ENCODE measurements at places on chromosomes 2 and 18.

DNA sequence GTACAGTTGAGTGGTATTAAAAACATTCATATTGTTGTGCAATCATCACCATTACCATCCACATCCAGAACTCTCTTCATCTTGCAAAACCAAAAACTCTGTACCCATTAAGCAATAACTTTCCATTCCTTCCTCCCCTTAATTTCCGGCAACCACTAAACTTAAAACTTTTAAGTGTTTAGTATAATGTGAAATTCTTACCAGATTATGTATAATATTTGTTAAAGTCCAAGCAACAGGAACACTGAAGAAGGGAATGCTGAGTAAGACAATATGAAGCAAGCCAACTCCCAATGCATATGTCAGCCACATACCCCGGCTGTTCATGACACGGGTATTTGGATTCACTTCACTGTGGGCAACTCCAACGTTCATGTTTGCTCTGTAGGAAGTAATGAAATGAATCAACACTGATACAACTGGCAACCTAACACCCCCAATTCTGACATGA lies 1.9 kb downstream of the ORMDL1 start:
- DNase-seq = no peak

GRCh38 chr2:148888003-148888501 lies 13.0 kb downstream of the KIF5C start:
- DNase-seq = no peak

GRCh38 chr2:226782092-226782713 lies 17.4 kb downstream of the IRS1 start:
- no peak for DNase-seq

- no peak for DNase-seq
Observed at GRCh38 chr2:195533771-195534642, 123.0 kb upstream of the SLC39A10 start.

DNA sequence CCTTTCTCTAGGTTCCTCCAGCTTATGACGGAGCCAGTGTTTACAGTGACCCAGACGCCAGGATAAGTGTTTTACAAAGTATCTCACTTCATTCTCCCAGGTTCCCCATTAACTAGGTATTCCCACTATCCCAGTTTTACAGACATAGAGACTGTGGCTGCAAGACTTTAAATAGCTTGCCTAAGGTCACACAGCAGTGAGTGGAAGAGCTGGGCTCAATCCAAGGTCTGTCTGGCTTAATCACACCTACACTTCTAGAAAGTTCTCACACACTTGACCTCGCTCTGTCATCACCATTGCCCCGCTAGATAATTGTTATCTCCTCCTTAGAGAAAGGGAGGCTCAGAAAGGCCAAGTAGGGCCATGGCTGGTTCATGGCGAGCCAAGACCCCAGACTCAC lies 110.2 kb downstream of the ANTXR1 start:
- DNase-seq = no peak

DNA sequence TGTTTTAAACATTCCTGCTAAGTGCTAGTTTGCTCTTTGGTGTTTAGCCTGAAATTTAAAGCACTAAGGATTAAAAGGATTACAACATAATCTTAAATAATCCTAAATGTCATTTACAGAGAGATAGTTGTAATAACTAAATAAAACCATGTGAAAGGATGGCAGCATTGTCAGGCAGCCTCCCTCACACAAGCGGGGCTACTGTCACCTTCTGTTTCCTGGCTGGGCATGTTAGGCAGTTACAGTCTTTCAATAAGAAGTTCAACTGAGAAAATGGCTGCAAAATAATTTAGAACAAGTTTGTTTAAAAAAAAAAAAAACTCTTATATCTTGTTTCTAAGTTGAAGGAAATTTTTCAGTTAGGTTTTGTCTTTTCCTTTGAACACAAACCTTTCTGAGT lies 124.9 kb downstream of the ARHGAP15 start:
- DNase-seq = no peak
